Immature natural killer cell (primary cell): ENCODE measurements at places on chromosomes 5 and 9. TPM values are rescaled to one million over a fixed set of nuclear protein-coding genes. Genes with fewer than 3 reads are reported as not detected.
A peak's percentile ranks its signal among the peaks of the same experiment; 100 is the strongest.

DNA sequence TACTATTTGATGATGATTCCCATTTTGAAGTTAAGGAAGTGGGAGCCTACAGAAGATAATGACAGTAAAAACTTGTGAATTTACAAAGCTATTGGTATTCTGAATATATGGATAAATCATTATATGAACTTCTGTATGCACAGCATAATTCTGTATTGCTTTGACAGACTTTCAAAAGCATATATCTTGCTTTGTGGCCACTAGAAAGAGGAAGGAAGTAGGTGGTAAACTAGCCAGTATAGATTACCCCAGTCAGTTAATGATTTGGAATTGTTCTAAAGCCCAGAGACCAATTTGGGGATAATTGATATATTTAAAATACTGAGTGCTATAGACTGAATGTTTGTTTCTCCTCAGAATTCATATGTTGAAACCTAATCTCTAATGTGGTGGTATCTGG lies 53.0 kb downstream of the NR2F1 start:
- no peak for DNase-seq

DNA sequence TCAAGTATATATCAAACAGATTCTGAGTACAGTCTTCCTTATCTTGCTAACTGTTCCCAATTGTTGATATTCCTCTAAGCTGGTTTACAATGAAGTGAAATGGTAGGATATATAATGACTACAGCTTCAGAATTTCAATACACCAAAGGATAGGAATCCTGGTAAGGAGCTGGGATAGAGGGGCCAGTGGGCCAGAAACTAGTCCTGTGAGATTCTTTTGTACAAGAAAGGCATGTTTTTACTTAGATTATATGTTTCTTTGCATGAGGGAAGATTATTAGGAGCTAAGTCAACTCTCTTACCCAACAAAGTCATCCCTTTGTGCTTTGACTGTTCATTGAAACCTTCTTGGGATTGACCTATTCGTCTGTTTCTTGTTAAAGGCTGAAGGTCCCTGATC lies 435.7 kb downstream of the PLK2 start:
- no peak for DNase-seq

- no peak for DNase-seq
Measured at GRCh38 chr5:181198905-181199519, 6.0 kb downstream of the TRIM7 start.

DNA sequence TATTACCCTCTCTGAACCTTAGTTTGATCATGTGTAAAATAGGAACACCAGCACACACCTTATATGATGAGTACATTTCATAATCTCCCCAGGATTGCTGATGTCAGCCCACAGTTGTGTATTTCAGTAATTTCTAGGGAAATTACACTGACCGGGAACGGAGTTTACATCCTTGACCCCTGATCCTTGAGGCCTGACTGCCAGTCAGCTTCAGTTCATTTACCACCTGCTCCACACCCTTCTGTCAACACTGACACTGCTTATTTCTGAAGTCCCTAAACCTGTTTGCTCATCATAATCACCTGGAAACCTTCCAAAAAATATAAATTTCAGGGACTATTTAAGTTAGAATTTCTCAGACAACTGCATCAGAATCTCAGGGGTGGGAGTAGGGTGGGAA lies 55.3 kb downstream of the ZNF622 start:
- DNase-seq, result no peak

- DNase-seq, result no peak
Measured at GRCh38 chr9:33431420-33431819, 16.0 kb downstream of the AQP3 start.

DNA sequence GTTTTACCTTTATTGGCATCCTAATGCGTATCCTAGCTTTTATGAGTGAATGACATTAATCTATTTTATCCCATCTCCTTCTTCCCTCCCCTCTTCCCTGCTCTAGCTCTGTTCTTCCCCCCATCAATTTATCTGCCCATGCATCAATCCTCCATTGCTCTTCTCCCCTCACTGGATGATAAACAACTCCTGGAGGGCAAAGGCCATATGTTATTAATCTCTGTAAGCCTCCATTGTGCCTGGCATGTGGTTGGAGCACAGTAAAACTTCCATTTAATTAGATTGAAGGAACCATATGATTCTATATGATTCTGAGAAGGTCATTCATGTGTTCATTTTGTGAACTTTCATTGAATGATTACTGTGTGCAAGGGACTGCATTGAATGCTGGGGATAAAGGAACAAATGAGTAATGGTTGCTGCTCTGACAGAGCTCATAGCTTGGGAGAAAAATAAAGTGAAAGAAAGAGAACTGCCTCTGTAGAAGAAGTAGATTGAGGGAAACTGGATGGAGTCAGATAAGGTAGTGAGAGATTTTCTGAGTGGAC lies 85.0 kb downstream of the MEGF10 start:
- no peak for DNase-seq

GRCh38 chr5:31049936-31050704 lies 143.4 kb upstream of the CDH6 start:
- no peak for DNase-seq

DNA sequence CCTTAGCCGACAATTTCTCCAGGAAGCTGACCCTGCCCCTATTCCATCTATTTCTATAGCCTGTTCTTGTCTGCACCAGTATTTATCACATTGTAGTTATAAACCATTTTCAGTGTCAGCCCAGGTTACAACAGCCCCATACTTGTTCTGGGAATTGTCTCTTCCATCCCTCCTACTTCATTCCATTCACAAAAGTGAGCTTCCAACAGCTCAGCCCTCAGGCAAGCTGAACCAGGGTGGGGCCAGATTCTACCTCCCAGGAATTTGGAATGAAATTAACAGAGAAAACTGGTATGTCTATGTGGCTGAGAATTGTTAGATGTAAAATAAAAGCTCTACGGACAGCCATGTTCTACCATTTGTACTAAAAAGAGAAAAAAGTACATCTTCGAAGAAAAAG lies 36.1 kb downstream of the STRBP start:
- no peak for DNase-seq

- no peak for DNase-seq
Measured at GRCh38 chr9:112764344-112764743, 13.8 kb downstream of the SNX30 start.

DNA sequence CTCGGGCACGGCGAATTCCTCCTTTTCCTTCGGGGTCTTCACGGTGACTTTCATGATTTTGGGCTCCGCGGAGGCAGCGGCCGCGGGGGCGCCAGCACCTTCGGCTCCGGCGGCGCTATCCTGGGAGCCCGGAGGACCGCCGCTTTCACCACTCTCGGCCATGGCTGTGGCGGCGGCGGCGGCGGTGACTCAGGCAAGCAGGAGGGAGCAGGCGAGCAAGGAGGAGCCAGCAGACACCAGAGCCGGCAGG lies 315 bp downstream of the UBQLN1 start:
- no peak for DNase-seq

DNA sequence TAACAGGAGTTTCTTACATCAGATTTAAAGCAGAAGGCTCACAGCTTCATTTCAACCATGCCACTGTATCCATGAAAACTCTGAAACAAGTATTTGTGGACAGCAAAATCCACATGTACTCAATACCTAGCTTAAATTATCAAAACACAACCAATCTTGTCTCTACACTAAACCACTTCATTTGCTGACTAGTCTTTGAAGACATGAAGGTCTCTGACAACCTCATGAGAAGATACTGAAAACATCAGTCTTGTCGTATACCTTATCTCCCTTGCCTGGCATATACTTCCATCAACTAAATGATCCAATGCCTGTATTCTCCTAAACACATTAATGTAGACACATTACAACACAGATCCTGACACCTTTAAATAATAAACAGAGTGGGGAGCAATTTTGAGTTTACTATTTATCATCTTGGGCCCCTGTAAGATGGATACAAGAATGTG lies 2.9 kb downstream of the RPS23 start:
- DNase-seq, result no peak

- DNase-seq, result no peak
Measured at GRCh38 chr9:69174616-69175463, 763 bp downstream of the TJP2 start.

DNA sequence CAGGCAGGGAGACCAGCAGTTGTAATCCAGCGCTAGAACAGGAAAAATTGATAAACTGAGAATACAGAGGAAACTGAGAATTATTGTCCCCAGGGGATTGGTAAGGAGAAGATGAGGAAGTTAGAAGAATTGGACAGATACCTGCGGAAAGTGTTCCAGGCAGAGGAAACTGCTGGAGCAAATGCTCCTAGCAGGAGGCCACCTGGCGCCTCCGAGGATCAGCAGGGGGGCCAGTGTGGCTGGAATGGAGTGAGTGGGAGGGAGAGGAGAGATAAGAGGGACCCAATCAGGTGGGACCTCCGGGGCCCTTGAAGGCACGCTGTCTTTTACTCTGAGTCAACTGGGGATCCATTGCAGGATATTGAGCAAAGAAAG lies 695 bp upstream of the ANXA6 start:
- no peak for DNase-seq

GRCh38 chr5:104635227-104635626 lies 1072.6 kb upstream of the NUDT12 start:
- no peak for DNase-seq

- no peak for DNase-seq
Measured at GRCh38 chr5:93322974-93323860, 257.8 kb downstream of the NR2F1-AS1 start.

DNA sequence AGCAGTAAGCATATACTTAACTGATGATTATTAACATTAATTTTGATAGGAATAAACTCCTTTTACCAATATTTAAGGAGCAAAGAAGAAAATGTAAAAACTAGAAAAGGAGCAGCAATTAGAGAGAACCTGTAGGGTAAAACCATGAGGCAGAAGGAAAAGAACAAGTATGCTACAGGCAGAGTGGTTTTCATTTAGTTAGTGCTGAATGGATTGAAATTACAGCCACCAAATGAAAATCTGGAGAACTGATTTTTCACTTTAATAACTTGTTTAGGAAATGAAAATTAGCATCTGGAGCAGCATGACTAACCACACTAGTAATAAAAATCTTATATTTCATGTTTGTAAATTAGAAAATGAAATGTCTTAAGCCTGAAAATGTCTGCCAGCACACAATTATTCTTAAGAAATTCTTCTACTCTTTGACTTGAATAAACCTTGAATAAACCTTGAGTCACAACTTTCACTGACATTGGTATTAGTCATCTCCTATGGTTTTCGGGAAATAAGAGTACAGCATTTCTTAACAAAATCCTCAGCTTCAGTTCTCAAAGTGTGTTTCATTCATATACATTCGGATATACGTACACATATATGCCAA lies 1504.9 kb upstream of the C9orf72 start:
- DNase-seq, result no peak

- DNase-seq, result no peak
Measured at GRCh38 chr9:109072821-109073435, 46.8 kb downstream of the TMEM245 start.

GRCh38 chr9:109316207-109316640 lies 4.6 kb downstream of the EPB41L4B start:
- no peak for DNase-seq

- DNase-seq, result no peak
Measured at GRCh38 chr9:110566156-110566555, 13.4 kb downstream of the SVEP1 start.

DNA sequence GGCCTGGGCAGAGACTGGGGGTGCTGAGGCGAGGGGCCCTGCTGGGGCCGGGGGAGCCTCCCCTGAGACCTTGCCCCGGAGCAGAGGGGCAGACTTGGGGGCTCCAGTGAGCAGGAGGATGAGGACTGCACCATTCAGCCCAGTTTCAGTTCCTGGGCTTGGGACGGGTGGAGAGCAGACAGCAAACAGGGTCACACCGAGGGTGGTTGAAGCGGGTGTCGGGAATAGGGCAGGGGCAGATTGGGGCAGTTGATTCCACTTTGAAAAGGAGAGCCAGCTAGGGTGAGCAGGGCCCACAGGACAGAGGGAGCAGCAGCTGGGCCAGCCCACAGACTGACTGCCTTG lies 4.5 kb downstream of the GRK6 start:
- DNase-seq, result no peak

GRCh38 chr9:93630806-93631411 lies 54.5 kb downstream of the PHF2 start:
- DNase-seq, result no peak

- DNase-seq, result no peak
Measured at GRCh38 chr5:122978644-122979297, 57.8 kb downstream of the PPIC start.

DNA sequence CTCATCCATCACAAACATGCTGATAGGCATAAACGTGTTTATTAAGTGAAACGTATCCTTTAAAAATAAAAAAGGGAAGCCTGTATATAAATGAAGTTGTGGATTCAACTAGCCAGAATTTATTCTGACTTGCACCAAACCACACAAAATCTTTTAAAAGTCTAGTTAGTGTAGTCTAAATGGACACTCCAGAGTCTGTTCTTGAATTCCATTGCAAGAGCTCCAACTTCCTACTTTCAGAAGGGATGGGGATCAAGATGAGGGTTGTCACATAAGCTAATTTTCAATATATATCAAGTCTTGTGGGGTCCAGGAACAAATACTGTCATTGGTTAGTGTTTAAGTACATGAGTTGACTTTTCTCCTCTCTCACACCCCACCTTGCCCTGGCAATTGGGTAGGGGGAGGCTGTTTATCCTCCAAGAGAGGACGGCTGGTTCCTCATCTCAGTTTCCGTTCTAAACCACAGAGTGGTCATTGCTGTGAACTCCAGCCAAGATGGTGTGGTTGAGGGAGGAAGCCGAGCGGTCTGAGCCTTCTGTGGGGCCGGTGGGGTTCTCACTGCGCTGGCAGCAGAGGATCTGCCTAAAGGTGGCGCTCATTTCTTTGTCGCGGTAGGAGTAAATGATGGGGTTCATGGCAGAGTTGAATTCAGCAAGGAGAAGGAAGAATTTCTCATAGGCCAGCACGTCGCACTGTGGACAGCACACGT lies 163.2 kb downstream of the LPAR1 start:
- peak; percentile 36 for DNase-seq

- DNase-seq, result no peak
Measured at GRCh38 chr9:72352911-72353388, 12.1 kb downstream of the ZFAND5 start.

- no peak for DNase-seq
Measured at GRCh38 chr5:175541264-175541663, 62.9 kb downstream of the SFXN1 start.

DNA sequence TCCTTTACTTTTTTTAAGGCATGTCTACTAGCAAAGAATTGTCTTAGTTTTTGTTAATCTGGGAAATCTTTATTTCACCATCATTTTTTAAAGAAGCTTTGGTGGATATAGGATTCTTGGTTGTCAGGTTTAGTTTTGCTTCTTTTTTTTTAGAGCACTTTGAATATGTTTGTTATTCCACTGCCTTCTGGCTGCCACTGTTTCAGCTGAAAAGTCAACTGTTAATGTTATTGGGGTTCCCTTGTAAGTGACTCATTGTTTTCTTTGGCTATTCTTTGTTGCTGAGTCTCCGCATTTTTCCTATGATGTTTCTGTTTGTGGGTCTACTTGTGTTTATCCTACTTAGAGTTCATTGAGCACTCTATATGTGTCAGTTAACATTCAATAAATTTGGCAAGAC lies 44.4 kb downstream of the PHAX start:
- no peak for DNase-seq

The OTP gene
- polyA plus RNA-seq, result not detected

The SLCO4C1 gene
- 7.8 TPM for polyA plus RNA-seq

The SPINK5 gene
- not detected for polyA plus RNA-seq

The ZNF474 gene
- polyA plus RNA-seq, result not detected

The PCDHGC4 gene
- not detected for polyA plus RNA-seq

The RNF183 gene
- not detected for polyA plus RNA-seq

The LIFR gene
- not detected for polyA plus RNA-seq
